Stimulated activated CD8-positive, alpha-beta memory T cell treated with anti-CD3 and anti-CD28 coated beads, Interleukin-2, amount 100 ng/mL, for 48 hours (primary cell): ENCODE measurements at places on chromosomes 2 and 18.
A peak's percentile ranks its signal among the peaks of the same experiment; 100 is the strongest.

GRCh38 chr2:134141598-134142340, 112.1 kb upstream of the MGAT5 start:
- no peak for DNase-seq

DNA sequence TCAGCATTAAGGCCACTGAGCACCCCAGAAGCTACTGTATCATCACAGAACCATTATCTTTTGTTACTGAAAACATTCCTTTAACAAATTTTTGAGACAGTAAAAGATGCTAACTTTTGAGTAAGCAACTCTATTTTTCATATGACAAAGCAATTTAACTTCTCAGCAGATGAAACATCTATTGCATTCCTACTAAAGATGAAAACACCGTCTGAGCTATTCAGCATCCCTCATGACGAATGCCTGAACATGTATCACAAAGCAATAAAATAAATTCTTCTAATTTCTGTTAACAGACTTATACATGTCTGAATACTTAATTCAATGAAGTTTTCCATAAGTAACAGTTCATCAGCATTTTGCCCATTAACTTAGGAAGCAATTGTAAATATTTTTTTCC, 23.9 kb downstream of the CHN1 start:
- DNase-seq = no peak

- no peak for DNase-seq
These were observed 125.9 kb upstream of the COL5A2 start for GRCh38 chr2:189305291-189305943.

DNA sequence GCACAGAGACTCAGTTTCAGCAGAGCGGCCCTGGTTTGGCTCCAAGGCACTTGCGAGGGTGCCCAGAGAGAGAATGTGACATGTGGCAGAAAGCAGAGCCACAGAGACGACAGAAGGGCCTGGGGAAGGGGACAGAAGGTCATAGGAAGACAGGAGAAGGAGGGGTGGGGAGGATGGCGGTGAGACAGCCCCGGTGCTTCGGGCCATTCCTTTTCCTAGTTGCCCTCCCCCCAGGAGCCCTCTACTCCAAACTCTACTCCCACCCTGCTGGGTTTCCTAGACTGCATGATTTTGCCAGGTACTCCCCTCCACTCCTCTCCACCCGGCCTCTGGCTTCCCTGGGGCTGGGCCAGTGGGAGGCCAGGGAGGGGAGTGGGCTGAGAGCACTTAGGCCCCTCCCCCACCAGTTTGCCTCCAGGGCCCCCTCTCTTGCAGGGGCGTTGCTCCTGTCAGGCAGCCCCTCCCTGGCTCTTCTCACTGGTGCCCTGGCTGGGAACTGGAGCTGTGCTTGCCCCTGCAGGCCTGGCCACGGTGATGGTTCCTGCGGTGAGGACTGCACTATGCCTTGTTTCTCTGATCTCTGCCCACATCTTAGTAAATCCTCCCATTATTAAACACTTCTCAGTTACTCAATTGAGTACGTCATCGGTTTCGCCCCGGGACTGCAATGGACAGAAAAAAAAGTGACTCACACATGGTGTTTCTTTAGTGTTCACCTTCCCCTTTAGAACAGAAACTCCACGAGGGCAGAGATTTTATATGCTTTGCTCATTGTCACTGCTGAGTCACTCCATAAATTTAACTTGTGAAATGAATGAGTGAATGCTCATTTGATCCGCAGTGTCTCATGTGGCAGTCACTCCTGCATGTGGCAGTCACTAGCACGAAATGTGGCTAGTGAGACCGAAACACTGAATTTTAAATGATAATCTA, 58.7 kb upstream of the SP3 start:
- DNase-seq = no peak

- DNase-seq = no peak
These were observed 51.1 kb downstream of the RBKS start for GRCh38 chr2:27839022-27839618.

GRCh38 chr2:168703926-168704325, 98.5 kb upstream of the NOSTRIN start:
- no peak for DNase-seq

GRCh38 chr2:96869281-96869821, 529 bp downstream of the SEMA4C start:
- DNase-seq = no peak

DNA sequence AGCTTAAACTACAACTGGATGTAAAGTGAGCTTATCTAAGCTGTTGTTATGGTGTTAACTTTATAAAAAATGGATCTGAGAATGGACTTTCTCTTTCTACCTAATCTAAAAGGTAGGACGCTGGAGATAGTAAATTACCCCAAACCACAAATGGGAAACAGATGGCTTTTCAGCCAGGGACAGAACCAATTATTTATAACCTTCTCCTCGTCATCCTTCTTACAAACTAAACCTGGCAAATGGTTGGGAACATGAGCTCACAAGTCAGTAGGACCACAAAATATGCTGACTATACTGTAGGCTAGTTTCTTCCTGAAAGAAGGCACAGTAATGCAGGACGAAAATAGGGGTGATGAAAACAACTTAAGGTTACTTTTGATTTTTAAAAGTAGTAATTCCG, 32.7 kb upstream of the ZDBF2 start:
- no peak for DNase-seq

DNA sequence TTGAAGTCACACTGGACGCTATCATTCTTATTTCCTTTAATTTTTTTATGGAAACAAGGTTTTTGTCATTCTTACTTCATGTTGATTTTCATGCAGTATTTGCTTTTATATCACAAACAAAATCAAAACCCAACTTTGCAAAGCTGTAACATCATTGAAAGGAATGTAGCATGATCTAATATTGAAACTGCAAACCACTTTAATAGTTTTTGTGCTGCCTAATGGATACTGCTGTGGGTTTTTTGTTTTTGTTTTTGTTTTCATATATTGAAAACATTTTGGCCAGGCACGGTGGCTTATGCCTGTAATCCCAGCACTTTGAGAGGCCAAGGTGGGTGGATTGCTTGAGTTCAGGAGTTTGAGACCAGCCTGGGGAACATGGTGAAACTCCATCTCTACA, 81.6 kb downstream of the MAP2 start:
- no peak for DNase-seq

DNA sequence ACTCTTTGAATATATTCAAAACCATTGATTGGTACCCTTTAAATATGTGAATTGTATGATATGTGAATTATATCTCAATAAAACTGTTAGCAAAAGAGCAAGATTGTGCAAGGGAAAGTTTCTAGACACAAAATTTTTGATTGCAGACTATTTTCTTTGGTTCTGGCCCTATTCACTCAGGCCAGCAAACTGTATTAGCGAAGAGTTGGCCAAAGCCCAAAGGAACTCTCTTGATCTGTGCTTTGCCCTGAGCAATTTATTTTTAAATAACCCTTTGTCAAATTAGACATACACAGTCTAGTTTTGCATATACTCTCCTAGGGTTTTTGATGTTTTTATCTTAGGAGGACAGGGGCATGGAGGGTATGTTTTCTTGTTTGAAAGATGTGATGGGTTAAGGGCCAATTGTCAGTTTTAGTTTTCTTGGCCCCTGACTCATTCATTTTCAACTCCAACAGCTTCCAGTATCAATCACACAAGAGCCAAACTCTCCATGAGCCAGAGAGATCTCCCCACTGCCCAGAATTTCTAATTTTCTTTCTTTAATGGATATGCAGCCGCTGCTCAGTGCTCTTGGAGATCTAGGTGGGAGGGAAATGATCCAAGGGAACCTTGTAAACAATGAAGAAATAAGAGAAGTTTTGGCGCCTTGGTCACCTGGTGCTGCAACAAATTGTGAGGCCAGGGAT, 231.5 kb downstream of the SRBD1 start:
- no peak for DNase-seq

GRCh38 chr2:241036964-241037421, 38.6 kb downstream of the SNED1 start:
- peak; percentile 13 for DNase-seq

- DNase-seq = no peak
These were observed 12.8 kb upstream of the HPCAL1 start for GRCh38 chr2:10289891-10290290.

DNA sequence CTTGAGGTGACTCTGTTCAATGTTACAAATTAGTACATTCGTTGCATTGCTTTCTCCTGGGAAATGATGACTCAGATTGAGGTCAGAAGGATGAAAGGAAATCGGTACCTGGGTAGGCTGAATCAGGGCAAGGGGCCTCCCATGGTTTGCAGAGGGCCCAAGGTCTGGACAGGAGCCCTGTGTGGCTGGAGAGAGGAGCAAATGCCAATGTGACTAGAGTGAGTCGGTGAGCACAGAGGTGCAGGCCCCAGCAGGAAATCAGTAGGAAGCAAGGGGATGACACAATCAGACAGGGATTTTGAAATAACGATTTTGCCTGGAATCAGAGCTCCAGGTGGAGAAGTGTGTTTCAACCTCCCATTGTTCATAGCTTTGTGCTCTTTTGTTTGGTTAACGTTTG, 118.9 kb downstream of the CCDC102B start:
- DNase-seq = no peak

DNA sequence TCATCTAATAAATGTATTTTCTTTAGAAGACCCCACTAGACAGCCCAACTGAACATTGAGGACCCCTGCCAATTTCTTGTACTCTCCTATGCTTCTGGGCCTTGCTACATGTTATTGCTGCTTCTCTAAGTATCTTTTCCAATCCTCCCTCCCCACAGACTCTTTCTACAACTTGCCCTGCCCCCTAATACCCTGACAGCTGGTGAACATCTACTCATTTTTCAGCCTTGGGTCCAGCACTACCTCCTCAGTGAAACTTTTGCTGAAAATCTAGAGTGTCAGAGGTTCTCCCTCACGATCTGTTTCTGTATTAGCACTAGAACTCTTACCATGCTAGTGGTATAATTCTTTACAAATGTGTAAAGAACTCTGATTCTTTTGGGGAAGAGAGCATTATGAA, 106.8 kb upstream of the SIX3 start:
- no peak for DNase-seq

GRCh38 chr2:168977608-168978007, 53.5 kb downstream of the ABCB11 start:
- no peak for DNase-seq

DNA sequence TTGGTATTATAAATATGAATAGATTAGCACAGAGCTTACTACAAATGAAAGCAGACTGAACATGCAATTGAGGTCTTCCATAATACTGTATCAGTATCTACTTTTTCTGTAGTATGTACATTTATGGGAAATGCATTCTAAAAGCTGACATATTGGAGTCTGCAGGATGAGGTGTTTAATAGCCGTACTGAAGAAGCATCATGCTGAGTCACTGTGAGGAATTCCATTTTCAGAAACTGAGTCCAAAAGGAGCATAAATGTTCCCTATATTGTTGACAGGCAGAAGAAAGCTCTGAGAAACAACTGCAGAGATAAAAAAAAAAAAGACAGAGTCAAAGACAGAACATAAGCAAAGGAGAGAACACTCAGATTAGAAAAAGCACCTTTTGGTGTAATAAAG, 366.7 kb upstream of the SPHKAP start:
- DNase-seq = no peak

DNA sequence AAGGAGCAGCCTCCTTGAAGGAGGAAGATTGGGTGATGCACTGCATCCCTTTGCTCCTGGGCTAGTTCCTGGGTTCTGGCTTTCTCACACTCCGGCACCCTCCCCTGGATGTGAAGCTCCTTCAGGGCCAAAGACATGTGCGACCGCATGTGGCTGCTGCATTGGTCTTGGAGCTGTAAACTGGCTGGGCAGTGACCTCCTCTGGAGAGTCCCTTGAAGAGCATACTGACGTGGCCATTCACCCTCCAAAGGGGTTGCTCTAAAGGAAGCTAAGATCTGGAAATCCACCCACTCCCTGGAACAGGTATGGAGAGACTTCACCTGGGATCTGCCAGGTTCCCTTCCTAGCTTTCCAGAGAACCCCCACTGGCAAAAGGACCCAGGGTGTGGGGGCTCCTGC, 62.1 kb downstream of the TMEM17 start:
- no peak for DNase-seq

- DNase-seq = no peak
These were observed 127.7 kb downstream of the TNS1 start for GRCh38 chr2:217875138-217875537.

DNA sequence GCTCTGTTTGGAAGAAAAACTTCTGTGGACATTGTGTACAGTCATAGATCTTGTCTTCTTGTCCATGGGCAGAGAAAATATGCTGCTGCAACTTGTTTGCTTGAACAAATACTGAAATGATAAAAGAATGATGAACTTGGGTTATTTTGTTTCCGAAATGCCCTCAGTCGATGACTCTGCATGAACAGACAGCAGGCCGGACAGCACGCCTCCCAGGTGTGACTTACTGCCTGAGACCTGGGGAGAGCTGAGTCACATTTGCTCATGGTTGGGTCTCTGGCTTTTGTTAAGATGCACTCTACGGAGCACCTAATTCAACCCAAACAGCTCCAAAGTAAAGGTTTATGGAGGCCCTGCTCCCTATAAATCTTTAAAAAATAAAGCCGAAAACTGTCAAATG, 262.5 kb downstream of the ZNF521 start:
- DNase-seq = no peak

DNA sequence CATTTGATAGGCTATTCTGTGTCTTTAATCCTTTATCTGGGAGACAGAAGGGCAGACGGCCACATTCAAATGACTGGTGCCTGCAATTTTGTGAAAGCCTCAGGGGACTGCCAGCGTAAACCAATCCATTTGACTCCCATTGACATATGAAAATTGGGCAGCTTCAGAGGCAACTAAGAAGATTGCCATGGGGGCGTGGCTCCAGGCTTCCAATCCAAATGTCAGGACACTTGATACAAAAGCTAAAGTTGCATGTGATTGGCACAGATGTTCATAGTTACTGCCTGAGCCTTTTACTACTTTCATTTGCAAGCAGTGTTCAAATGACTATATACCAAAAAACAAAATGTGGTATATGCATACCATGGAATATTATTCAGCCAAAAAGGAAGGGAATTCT, 42.0 kb downstream of the SPC25 start:
- no peak for DNase-seq

DNA sequence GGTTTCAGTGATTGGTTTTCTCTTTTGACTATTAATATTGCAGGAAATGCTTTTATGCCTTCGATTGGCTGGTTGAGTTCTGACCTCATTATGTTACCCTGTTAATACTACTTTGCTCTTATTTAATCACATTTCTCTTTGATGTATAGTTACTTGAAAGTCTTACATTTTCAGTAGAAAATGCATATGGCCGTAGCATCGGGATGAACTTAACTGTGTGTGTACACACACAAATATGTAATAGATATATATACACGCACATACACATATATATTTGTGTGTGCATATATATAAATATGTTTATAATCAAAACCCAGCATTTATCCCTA, 1.6 kb downstream of the EPC2 start:
- DNase-seq = no peak

- no peak for DNase-seq
These were observed 267.2 kb downstream of the SH3BP4 start for GRCh38 chr2:235219048-235219447.

GRCh38 chr2:146392631-146393030, 1452.2 kb upstream of the ACVR2A start:
- no peak for DNase-seq

- DNase-seq = no peak
These were observed 363 bp upstream of the RFTN2 start for GRCh38 chr2:197675711-197676188.

GRCh38 chr2:15053542-15053941, 421.0 kb downstream of the LRATD1 start:
- no peak for DNase-seq

GRCh38 chr2:97693476-97693875, 19.9 kb upstream of the ZAP70 start:
- DNase-seq = no peak
